Midbrain (tissue), 1 donor: ENCODE measurements at places on chromosomes 7 and 10.

GRCh38 chr10:11286261-11286852, 268.7 kb downstream of the CELF2 start:
- no peak for DNase-seq

GRCh38 chr7:501526-501925, 18.1 kb downstream of the PDGFA start:
- no peak for DNase-seq

DNA sequence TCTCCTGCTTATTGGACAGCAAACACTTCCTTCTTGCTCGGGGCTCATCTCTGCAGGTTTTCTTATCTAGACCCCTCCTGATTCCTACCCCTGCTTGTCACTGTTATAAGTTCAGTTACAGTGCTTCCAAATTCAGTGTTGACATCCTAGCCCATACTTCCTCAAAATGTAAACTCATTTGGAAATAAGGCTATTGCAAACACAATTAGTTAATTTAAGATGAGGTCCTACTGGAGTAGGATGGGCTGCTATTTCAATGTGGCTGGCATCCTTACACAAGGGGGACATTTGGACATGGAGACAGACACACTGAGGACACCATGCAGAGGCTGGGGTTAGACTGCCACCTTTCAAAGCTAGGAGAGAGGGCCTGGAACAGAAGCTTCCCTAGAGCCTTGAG, 85.2 kb upstream of the NPVF start:
- no peak for DNase-seq

GRCh38 chr7:12712236-12712635, 24.8 kb downstream of the ARL4A start:
- no peak for DNase-seq

- DNase-seq: no peak
Observed at GRCh38 chr7:69743436-69743835, 145.2 kb downstream of the AUTS2 start.

DNA sequence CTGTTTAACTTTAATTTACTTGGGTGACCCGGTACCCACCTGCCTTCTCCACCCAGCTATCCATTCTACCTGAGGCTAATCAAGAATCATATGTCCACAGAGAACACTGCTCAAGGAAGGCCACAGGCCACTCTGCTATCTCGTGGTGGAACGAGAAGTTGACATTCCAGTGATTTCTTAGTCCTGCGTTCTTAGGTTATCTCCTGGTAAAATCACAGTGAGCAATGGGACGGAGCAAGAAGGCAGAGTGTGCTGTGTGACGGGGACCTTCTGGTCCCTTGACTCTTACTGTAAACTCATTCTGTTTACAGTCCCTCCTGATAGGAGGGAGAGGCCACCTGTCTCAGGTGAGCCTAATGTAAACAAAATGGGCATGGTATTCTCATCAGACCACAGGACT, 256.6 kb downstream of the TNS3 start:
- DNase-seq: no peak

DNA sequence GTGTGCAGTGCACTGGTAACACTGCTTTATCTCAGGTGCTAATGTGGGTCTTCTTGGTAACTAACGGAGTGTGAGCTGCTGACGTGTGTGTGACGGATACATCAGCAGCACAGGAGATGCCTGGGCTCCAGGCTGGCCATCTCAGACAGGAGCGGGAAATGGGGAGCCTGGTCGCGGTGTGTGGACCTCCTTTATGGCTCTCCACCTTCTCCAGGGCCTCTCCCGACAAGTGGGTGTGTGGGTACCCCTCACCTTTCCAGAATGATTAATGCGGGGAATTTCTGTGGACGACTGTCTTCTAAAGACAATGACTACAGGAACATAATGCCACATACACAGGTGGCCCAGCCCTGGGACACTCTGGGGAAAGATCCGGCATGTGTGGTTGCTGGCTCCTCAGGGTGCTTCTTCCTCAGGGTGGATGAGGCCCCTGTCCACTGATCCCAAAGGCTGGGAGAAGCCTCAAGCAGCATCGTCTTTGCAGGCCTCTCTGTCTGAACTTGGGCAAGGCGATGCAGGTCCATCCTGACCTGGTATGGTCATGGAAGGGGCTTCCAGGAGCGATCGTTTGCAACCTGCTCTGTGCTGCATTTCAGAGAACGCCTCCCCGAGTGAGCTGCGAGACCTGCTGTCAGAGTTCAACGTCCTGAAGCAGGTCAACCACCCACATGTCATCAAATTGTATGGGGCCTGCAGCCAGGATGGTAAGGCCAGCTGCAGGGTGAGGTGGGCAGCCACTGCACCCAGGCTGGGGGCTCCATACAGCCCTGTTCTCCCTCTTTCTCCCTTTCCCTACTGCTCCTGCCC, 20.3 kb upstream of the CSGALNACT2 start:
- DNase-seq: no peak
